ENCODE measurements at places on chromosomes 5 and 9. TPM values are rescaled to one million over a fixed set of nuclear protein-coding genes. Genes with fewer than 3 reads are reported as not detected.

The SLC45A2 gene
- total RNA-seq, result 0.06 TPM

The ST6GALNAC4 gene
- 11.1 TPM for total RNA-seq

The SLC46A2 gene
- total RNA-seq, result not detected

The PCA3 gene
- 0.30 TPM for total RNA-seq

DNA sequence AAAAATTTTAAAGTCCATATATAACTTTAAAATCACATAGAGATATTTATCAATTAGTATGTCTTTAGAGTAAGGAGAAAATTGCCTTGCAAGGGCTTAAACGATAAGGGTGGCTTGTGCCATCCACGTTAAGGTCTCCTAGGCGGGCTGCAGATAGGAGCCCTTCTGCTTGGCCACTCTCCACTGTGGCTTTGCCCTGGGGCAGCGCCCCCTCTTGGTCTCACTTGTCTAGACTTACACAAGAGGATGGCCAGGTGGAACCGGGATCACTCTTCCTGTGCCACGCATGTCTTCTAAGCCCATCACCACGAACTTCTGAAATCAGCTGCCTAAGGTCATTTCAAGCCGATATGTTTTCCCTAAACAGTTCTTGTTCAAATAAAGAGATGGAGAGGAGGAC, 2.9 kb downstream of the FPGS start:
- peak; percentile 82 for DNase-seq

DNA sequence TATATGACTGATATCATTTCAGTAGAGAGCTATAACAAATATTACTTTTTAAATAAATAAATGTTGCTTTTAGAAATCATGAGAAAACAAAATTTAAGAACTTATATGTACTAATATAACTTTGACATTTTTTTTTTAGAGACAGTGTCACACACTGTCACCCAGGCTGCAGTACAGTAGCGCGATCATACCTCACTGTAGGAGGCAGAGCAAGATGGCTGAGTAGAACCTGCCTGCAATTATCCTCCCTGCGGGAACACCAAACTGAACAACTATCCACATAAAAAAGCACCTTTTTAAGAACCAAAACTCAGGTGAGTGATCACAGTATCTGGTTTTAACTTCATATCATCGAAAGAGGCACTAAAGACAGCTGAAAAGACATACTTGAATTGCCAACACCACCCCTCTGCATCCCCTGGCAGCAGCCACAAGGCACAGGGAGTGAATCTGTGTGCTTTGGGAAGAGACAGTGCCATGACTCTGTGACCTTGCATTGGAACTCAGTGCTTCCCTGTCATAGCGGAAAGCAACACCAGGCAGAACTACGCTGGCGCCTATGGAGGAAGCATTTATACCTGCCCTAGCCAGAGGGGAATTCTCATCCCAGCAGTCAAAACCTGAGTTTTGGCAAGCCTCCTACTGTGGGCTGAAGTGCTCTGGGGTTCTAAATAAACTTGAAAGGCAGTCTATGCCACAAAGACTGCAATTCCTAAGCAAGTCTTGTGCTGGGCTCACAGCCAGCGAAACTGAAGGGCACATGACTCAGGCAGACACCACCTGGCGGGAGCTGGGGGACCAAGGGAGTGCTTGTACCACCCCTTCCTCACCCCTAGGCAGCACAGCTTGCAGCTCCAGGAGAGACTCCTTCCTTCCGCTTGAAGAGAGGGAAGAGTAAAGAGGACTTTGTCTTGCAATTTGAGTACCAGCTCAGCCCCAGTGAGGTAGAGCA, 142.7 kb downstream of the FBXL17 start:
- DNase-seq, result no peak

DNA sequence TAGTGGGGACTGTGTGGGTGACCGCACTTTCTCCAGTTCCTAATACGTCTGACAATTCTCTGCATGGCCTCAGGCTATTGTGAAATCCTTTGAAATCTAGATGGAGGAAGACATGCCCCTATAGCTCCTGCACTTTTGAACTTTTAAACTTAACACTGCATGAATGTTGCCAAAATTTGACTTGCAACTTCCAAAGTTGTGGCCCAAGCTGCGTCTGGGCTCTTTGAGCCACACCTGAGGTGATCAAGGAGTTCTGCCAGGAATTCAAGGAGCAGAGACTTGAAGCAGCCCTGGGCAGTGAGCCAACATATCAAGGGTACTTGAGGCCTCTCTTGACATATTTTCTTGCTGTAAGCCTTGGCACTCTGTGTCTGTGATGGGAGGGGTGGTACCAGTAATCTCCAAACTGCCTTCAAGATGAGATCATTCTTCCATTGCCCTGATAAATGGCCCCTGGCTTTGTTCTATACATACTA, 1336.1 kb upstream of the CDH9 start:
- no peak for DNase-seq

DNA sequence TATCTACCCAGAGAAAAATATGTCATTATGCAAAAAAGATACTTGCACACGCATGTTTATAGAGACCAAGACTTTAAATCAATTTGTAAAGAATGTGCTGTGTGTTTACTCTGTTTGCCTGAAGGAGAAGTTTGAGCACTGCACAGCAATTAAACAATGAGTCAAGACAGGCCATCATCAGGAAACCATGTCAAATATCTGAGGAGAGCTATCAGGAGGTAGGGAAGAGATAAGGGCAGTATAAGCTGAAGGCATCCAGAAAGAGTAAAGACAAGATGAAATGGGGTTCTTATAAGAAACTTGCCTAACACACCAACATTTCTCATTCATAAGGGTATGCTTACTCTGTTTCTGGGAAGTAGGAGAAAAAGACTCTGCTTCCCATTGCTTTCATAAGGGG, 405.8 kb upstream of the PTGER4 start:
- DNase-seq, result no peak

DNA sequence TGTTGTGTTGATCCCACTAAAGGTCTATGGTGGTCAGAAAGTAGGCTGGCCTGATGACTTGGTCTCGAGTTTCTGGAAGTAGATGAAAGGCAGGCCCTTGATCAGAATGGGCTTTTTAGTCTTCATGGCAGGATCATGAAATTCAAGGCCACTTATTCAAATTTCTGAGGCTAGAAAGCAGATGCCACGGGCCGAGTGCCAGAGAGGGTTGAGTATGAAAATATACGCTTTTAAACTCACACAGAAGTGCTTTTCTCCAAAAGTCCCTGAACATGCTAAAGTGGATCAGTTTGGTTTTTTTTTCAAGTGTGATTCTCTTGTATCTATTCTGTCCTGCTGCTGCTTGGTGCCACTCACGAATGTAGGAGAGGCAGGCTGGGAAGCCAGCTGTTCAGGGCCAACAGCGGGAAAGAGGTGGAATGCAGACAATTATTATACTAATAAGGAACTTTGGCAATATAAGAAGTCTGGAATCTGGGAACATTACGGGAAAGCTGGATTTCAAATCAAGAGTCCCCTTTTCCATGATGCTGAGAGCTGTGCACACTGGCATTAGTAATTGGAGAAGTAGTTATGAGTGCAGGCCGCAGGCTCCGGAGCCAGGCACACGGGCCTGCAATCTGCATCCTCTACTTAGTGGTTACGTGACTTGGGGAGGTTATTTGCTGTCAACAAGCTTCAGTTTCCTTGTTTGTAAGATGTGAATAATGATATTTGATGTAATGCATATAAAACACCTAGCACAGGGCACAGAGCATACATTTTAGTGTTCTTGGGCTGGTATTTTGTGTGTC, 95.8 kb downstream of the LMNB1 start:
- no peak for DNase-seq

DNA sequence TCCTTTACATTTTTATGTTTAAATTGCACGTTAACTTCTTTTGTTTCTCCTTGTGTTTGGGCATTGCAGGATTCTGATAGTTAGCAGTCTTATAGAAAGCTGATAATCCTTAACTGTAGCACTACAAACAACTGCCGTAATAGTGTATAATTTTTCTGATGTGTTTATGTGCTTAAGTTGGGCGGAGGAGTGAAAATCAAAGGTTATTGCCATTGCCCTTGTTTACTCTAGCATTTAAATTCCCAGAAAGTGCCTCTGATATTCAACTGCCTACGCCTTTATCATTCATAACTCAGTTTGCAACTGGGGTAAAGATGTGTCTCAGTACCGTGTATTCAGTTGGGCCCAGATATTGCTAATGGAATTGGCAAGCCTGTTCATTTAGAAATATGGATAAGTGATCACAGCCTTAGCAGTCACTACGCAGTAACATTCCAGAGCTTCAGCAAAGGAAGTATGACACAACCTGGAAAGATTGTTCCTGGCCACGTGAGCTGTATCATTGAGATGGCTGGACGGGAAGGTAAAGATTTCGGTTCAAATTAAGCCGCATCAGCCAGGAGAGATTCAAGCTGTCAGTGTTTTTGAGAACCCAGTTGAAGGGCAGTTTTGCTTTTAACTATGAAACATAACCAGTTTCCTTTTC, 28.1 kb upstream of the LRRTM2 start:
- DNase-seq, result no peak

DNA sequence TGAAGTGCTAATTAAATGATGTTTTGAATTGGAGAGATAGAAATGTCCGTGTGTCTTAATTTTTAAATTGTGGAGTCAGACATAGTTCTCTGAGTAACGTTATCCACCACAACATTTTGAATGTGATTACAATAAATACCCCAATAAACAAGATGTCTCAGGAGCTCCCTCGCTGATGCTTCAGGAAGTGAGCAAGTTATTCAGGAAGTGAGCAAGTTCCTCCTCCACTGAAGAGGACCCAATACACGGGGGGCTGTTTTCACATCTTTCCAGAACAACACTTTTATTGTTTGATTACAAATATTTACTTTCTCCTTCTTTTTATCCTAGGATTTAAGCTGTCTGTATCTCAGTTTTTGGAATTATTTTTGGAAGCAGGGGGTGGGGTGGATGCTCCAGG, 363.8 kb downstream of the LRRC70 start:
- DNase-seq, result no peak

DNA sequence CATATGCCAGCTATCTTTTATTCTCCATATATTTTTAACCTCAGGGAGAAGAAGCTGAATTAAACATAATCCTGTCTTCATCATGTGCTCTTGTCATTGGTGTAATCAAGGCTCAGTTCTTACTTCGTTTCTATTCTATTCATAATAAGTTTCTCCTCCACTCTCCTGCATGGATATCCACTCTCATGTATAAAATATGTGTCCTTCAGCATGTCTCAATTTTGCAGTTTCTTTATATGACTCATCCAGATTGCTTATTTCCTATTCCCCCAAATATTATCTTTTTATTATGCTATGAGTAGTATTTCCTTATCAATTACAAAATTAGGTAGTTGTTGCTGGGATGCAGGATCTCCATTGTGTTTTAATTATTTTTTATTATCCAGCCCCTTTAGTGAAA, 643.7 kb upstream of the ACO1 start:
- DNase-seq, result no peak

GRCh38 chr5:172502969-172503368, 48.6 kb upstream of the SH3PXD2B start:
- peak; percentile 37 for DNase-seq

- DNase-seq, result no peak
These were observed 265.6 kb downstream of the NSG2 start for GRCh38 chr5:174311121-174311520.

DNA sequence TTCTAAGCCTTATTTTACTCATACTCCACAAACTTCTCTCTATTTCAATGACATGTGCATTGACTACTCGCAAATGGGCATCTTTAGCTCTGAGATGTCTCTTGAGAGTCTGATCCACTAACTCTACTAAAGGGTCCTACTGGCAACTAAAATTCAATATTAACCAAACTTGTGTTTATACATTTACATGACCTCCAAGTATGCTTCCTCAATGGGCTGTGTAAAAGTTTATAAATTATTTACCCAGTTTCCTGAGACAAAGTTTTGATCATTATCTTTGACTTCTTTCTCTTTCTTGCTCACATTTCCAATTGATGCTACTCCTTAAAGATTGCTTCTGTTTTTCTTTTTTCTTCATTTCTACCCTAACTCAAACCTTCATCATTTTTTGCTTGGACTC, 510.1 kb upstream of the DAB2 start:
- no peak for DNase-seq

DNA sequence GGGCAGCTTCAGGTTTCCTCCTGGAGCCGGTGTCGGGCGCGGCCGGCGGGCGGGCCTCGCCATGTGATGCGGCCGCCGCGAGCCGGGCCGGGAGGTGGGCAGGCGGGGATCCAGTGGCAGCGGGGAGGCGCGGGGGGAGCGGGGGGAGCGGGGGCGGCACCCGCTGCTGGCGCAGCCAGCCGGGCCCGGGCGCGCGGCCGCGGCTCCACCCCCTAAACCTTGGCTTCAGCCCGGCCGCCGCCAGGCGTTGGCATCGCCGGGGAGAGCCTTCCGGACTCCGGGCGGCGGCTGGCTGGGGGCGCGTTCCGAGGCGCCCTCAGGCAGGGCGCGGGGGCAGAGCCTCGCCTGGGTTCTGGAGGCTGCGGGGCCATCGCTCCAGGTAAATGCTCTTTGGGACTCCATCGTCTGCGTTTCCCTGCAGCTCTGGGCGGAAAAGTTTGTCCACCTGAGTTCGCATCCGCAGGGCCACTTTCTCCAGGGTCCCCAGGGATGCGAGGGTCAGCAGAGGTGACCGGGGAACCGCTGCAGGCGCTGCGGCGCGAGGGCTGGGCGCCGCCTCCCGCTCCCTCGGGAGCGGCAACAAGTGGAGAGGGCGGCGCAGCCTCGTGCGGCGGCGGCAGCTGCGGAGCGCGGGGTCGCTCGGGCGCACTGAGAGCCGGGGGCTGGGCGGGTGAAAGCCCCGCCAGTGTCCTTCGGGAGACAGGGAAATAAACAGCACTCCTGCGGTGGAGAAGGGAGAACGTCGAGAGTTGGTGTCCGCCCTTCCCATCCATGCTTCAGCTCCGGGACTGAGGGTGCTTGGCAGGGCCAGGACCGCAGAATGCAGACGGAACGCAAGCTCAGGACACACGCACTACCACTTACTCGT, at the start of gene ARHGEF28:
ARHGEF28 (plus strand) TSS at position 253 of the 868 bp plus-strand sequence. CDS start 58,656 bp downstream, outside the sequence.
- peak; percentile 82 for DNase-seq

DNA sequence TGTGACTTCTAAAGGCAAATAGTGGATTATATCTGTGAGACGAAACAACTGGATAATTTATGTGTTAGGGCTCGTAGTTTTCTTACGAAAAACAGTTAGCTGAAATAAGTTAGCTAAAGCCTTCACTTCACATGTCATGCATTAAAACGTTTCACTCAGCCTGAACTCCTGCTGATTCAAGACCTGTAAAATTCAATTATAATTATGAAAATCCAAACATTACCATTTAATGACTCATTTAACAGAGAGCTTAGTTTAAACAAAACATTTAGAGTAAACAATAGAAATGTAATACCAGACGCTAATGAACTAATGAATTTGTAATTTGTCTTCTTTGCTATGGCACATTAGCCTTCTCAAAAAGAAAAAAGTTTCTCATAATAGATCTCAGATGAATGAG, 1.7 kb downstream of the TAL2 start:
- DNase-seq, result no peak

- no peak for DNase-seq
These were observed 125.4 kb downstream of the DOCK2 start for GRCh38 chr5:169762338-169763095.

GRCh38 chr5:51987669-51988209, 604.5 kb downstream of the ISL1 start:
- no peak for DNase-seq

DNA sequence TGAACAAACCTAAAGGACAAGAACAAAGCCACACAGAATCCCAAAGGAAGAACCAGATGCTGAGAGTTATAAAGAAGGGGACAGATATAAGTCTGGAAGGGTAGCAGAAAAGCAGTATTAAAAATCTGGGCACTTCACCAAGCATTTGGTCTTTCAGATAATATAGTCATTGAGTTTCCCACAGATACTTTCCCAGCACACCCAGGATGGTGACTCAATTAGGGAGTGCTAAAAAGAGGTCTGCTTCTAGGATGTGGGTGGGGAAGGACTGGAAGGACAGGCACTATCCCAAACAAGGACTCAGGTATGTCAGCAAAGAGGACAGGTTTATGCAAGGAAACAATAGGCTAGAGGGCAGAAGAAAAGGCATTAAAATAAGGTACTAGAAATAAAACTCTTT, 59.3 kb downstream of the DIAPH1 start:
- no peak for DNase-seq

GRCh38 chr9:117839862-117840261, 135.7 kb downstream of the TLR4 start:
- DNase-seq, result no peak

Data from neural progenitor cell (in vitro differentiated cells).